ENCODE measurements at places on chromosomes 7 and 10. TPM values are rescaled to one million over a fixed set of nuclear protein-coding genes. Genes with fewer than 3 reads are reported as not detected.

- no peaks in the 10 kb centered on the region for H3K27me3 ChIP-seq
- DNase-seq = no peak
- H3K4me3 ChIP-seq = no peak overlapping the region
These were observed 3.7 kb downstream of the OGDHL start for GRCh38 chr10:49758249-49758930.

DNA sequence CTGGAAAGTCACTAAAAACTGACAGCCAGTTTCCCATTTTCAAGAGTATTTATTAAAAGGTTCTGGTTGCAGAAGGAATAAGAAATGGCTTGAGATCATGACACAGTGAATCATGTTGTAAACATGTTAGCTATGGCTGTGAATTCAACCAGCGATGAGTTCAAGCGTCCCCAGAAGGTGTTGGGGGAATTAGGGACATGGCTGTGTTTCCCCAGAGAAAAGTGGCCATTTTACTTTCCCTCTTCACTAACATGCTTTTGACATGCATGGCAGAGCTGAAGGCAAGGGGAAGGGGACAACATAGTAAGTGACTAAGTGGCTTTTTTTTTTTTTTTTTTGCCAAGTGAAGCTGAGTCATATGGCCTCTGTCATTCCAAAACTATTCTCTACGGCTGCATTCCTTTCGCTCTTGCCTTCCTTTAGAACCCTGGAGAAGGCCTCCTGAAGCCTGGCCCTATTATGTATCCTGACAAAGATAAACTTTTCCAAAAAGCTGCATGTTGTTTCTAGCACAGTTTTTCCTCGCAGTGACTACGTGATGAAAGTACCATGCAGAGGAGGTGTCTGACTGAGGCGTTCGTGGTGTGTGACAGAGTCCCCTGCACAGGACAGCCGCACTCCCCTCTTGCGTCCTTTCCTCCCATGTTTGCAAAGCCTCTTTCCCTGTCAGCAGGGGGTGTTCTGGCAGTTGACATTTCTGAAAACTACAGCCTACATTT is 46.9 kb downstream of the EGFR start:
- peak overlapping the region; percentile 19 for H3K4me3 ChIP-seq
- H3K4me1 ChIP-seq = peaks cover 49% of the 10 kb centered on the region
- H3K27me3 ChIP-seq = no peaks in the 10 kb centered on the region
- H3K36me3 ChIP-seq = peaks cover 7% of the 10 kb centered on the region
- peak; percentile 94 for DNase-seq

DNA sequence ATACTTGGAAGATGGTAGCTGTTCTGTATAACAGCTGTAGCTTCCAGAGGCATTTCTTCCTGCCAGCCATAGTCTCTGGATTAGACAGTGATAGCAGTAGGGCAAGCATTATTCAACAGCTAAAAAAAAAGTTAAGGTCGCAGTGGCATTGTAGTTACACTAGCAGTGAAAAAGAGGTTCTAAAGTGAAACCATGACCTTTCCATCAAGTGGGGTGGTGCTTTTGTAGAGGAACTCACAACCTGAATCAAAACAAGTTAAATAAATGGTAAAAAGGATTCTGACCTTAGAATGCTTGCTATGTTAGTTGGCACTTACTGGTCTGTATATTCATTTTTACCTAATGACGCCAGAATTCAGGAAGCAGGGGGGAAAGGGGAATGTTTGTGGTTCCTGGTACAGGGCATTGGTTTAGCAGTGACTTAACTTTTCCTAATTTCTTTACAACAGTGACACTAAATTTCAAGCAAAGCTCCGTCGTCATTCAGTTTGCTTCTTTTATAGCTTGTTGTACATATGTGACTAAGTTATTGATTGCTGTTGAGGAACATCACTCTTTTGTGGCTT is 55.0 kb downstream of the GBF1 start:
- H3K4me1 ChIP-seq = no peaks in the 10 kb centered on the region
- H3K27ac ChIP-seq = peak overlapping the region; percentile 64
- peak; percentile 62 for DNase-seq
- no peaks in the 10 kb centered on the region for H3K36me3 ChIP-seq
- no peaks in the 10 kb centered on the region for H3K27me3 ChIP-seq
- H3K4me3 ChIP-seq = no peak overlapping the region

- no peaks in the 10 kb centered on the region for H3K4me1 ChIP-seq
- H3K27ac ChIP-seq = no peak overlapping the region
- peak; percentile 25 for DNase-seq
- H3K27me3 ChIP-seq = no peaks in the 10 kb centered on the region
These were observed 38.5 kb upstream of the STEAP4 start for GRCh38 chr7:88344956-88345832.

The PRSS2 gene
- total RNA-seq = not detected

The MMP21 gene
- total RNA-seq = 0.26 TPM

Measured in fibroblast of lung (primary cell).